ENCODE measurements at places on chromosomes 3 and 15.

- DNase-seq: no peak
Observed at GRCh38 chr3:178140531-178141304, 395.5 kb upstream of the KCNMB2 start.

- no peak for DNase-seq
Observed at GRCh38 chr3:127748754-127749327, 73.5 kb downstream of the MGLL start.

DNA sequence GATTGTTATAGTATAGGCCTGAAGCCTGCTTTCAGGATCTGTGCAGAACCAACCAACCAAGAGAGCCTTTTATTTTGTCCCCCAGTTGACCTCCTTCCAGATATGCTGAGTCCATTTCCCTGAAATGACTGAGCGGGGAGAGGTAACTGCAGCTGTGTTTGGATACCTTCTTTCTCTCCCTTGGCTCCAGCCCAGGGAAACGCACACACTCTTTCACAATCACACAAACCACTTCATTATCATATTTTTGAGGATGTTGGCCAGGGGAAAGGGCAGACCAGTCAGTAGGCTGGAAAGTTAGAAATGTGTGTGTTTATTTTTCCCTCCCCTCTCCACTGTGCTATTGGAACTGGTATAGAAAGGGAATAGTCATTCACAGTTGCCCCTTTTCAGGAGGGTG is 417.7 kb upstream of the TBL1XR1 start:
- DNase-seq: no peak

DNA sequence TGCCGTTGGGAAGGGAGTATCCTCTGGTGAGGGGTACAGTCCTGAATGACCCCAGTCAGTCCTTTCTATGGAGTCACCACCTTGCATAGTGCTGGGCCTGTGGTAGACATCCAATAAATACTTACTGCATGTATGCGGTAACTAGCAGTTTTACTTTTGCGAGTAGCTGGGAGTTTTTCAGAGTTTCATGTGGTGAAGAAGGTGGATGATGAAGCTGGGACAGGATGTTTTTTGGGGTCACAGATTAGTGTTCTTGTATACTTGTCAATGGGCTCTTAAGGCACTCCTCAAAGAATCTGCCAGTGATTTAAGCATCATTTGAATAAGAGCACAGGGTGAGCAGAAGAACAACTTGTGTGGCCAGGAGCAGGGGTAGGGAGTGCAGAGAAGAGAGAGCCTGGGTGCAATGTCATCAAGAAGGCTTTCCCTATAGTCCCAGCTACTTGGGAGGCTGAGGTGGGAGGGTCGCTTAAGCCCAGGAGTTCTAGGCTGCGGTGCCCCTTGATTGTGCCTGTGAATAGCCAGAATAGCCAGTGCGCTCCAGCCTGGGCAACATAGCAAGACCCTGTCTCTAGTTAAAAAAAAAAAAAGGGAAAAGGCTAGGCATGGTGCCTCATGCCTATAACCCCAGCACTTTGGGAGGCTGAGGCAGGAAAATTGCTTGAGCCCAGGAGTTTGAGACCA is 22.1 kb downstream of the PPCDC start:
- no peak for DNase-seq

DNA sequence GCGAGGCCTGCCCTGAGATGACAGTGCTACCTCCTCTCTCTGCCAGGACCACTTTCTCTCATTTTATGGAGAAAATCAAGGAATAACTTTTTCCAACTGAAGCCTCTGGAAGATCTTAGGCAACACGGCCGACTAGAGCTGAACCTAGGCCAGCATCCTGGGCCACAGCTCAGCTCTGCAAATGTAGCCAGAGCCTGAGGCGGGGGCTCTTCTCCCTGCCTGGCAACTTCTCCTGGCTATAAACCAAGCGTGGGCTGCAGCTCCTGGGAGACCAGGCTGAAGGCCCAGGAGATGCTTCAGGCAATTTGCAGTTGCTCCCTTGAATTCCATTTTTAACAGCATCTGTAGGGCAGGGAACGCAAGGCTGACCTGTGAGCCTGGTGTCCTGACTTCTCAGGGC is 74.9 kb downstream of the CEMIP start:
- DNase-seq: no peak

GRCh38 chr15:78943692-78944091 is 1.2 kb downstream of the CTSH start:
- no peak for DNase-seq

- DNase-seq: no peak
Observed at GRCh38 chr3:157360044-157360443, 76.6 kb upstream of the PTX3 start.

Measured in neural crest cell (in vitro differentiated cells).